ENCODE measurements at places on chromosomes 7 and 10. TPM values are rescaled to one million over a fixed set of nuclear protein-coding genes. Genes with fewer than 3 reads are reported as not detected.

SP8 gene
- not detected for total RNA-seq

FZD1 gene
- total RNA-seq = 2.6 TPM

CYP2C19 gene
- total RNA-seq = not detected

CNPY1 gene
- not detected for total RNA-seq

GRIFIN gene
- not detected for total RNA-seq

TNPO3 gene
- total RNA-seq = 39.5 TPM

CNNM1 gene
- total RNA-seq = 34.0 TPM

EPO gene
- total RNA-seq = not detected

PLXDC2 gene
- not detected for total RNA-seq

DGKI gene
- 0.43 TPM for total RNA-seq

Data from A549 treated with dexamethasone at 1 μM for 4 hours (cell line).